Activated T-helper 2 cell treated with anti-CD3 and anti-CD28 coated beads, Interferon-gamma antibody, Interleukin-2, Interleukin-4, amounts not matched to agents 10 μg/mL and 5 μg/mL and 100 μg/mL, durations not matched to agents 14 hours and 24 hours and 36 hours (primary cell): ENCODE measurements at places on chromosomes 4 and X.

DNA sequence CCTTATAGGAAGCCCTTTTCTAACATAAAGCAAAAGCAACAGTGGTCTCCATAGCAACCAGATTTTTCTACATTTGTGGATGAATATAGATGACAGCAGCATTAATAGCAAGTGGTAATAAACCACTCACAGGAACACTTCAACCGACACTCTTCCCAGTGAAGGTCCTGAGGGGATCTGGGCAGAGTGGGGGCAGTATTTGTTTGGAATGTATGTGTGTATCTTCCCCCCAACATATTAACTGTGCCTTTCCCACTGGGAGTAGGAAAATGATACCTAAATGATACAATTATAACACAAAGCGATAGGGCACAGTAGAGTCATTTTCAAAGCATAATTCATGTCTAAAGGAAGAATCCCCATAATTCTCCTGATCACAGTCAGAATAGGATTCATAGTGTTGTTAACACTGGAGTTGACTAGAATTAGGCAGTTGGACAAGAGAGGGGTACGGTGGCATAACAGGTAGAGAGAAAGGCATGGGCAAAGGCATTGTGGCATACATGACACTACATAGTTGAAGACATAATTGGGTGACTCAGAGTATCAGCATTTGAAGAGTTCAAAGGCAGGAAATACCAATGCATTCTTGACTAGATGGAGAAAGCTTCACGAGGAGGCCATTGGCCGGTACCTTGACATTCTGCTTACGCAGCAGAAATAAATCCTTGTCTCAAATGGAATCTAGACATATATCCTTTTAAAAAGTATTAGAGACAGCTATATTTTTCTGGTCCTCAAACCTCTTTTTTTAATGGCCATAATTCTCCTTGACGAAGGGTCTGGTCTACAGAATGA lies 15.2 kb downstream of the CAPN6 start:
- DNase-seq = no peak

DNA sequence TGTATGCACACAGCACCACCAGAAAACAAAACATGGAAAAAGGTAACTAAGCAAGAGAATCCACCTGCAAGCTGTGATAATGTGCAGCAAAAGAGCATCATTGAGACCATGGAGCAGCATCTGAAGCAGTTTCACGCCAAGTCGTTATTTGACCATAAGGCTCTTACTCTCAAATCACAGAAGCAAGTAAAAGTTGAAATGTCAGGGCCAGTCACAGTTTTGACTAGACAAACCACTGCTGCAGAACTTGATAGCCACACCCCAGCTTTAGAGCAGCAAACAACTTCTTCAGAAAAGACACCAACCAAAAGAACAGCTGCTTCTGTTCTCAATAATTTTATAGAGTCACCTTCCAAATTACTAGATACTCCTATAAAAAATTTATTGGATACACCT lies 90.2 kb downstream of the TET2 start:
- DNase-seq = no peak

DNA sequence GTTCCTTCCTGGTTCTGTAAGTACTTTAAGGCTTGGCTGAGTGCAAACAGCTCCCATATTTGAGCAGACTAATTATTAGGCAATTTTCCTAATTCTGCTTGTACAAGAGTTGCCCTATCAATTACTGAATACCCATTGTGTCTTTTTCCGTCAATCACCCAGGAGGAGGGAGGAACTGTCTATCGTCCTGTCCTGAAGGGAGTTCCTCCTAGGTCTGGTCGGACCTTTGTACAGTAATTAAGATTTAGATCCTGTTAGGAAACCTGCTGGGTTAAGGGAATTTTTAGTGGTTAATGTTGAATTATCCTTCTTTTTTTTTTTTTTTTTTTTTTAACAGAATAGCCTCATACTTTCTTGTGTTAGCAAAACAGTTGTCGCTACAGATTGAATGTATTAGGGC lies 130.1 kb downstream of the KDM6A start:
- no peak for DNase-seq

DNA sequence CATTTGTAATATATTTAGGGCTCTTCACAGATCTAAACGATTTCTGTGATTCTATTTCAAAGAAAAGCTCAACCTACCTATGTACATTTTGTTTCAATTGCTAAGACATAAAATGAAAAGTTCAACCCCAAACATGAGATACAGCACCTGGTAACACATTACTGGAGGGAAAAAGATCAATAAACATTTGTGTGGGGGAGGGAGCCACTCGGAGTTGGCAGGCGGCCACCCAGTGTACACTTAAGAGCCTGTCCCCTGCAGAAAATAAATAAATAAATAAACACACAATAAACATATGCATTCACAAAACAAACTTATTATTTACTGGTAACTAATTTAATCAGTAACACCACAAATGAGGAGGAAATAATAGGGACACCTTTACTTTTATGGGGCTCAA lies 19.3 kb downstream of the PRSS48 start:
- no peak for DNase-seq

DNA sequence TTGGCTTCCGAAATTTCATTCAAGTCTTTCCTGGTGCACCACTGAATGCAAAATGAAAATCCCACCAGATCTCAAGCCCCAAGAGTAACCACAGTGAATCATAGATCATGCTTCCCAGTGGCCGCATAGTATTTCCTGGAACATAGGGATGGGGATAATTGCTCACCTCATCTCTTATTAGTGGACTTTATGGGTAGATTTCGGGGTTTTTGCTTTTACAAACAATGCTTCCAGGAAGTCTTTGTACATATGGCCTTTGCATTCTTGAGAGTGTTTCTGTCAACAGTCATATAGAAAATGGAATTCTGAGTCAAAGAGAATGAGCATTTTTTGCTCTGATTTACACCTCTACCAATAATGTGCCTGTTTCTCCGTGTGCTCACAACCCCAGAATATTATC lies 53.4 kb downstream of the PPEF2 start:
- no peak for DNase-seq

GRCh38 chr4:18012807-18013462 lies 8.6 kb downstream of the LCORL start:
- no peak for DNase-seq

DNA sequence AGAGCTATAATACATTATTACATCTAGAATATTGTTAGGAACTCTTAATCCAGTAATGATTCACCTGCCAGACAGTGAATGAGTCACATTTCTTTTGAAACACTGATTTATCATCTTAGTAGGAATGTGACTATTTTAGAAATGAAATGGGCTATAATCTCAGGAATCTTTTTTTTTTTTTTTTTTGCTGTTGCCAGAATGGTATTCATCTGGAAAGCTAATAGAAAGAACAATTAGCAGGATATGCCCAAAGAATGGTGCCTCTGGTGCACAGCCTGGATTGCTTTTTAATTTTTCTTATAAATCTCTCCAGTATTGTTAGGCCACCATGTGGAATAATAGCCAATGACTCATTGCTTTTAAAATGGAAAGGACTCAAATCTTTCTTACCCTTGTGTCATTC lies 181.1 kb upstream of the SMIM31 start:
- no peak for DNase-seq

GRCh38 chr4:176313596-176314336 lies 6.0 kb upstream of the SPCS3 start:
- no peak for DNase-seq

DNA sequence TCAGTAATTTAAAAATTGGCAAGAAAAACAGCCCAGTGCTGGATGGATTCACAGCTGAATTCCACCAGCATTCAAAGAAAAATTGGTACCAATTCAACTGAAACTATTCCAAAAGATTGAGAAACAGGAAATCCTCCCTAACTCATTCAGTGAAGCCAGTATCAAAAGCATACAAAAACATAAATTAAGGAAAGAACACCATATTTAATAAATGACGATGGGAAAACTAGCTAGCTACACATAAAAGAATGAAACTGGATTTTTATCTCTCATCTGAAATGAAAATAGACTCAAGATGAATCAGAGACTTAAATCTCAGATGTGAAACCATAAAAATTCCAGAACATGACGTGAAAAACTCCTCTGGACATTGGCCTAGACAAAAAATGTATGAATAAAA lies 516.8 kb upstream of the SPANXN1 start:
- no peak for DNase-seq

DNA sequence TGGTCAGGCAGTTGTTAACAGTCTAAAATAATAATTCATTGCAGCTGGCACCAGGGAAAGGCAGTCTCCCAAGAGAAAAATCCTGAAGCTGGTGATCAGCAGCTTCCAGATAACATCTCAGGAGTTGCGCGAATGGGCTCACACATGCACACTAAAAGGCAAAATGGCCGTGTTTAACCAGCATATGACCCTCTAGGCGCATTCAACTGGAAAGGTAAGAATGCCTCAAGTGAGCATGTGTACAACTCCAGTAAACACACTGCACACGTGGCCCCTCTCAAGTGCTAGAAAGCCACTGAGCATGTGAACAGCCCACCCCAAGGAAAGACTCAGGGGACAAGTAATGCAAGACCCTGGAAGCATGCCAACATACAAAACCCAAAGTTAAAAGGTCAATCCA lies 33.1 kb downstream of the STPG2 start:
- no peak for DNase-seq

- no peak for DNase-seq
Observed at GRCh38 chrX:78708262-78708661, 39.3 kb upstream of the LPAR4 start.

DNA sequence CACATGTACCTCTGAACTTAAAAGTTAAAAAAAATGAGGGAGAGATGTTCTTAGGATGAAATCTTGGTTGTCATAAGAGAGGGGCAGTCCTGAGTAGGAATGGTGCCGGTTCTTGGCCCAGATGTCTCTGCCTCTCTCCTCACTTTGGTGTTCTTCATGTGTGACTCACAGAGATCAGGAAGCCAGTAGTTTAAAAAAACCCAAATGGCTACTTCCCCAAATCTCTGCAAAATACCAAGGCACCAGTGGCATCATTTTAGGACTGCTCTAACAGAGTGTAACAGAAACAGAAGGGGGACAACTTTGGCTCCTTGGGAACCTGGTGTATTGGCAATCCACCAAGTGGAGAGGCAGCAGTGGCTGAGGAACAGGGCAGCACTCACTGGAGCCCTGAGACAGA lies 116.8 kb downstream of the SCD5 start:
- no peak for DNase-seq

GRCh38 chrX:68424719-68425118 lies 8.6 kb downstream of the OPHN1 start:
- DNase-seq = no peak

GRCh38 chrX:134258202-134258601 lies 21.2 kb downstream of the CCDC160 start:
- DNase-seq = no peak

DNA sequence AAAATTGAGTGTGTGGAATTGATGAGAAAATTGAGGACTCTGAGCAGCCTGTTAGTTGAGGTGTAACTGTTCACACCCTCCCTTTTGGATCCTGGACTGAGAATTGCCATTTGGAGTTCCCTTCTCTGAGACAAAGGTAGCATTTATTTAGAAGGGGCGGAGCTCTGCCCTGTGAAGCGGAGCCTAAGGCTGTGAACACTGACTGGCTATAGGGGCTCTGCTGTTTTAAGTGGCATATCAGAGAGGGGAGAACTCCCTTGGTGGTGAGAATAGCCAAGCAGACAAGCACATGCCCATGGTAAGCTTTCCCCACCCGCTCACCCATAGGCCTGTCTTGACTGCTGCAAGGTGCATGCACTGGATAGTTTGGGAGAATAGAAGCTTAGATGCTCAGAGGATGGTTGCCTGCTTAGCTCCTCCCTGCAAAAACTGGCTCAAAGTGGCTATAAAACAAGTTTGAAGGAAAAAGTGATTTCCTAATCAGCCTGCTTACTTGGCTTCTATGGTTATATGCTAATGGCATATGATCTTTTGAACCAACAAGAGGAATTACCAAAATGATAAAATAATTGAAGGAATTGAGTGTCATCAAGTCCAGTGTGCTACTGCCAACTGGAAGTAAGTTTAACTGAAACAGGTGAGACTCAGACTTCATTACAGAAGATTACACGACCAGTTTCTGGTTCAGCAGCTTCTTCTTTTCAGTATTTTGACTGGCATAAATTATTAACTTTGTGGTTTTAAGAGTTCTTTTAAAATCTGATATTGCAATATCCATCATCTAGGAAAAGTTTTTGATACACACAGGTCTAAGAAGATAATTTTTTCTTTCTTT lies 108.4 kb downstream of the AFF1 start:
- DNase-seq = no peak

DNA sequence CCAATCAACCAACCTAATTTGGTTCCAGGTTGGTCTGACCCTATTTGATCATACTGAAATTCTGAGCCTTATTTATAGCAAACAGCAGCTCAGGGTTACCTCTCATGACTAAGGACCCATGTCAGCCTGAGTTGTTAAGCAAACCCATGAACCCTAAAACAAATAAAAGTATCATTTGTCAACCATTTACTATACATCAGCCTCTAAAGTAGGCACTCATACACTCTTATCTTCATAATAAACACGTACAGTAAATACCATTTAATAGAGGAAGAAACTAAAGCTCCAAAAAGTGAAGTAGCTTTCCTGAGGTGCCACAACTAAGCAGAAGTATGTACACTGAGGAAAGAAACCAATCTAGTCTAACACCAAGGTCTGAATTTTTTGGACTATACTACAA lies 25.2 kb downstream of the MANBA start:
- DNase-seq = no peak

DNA sequence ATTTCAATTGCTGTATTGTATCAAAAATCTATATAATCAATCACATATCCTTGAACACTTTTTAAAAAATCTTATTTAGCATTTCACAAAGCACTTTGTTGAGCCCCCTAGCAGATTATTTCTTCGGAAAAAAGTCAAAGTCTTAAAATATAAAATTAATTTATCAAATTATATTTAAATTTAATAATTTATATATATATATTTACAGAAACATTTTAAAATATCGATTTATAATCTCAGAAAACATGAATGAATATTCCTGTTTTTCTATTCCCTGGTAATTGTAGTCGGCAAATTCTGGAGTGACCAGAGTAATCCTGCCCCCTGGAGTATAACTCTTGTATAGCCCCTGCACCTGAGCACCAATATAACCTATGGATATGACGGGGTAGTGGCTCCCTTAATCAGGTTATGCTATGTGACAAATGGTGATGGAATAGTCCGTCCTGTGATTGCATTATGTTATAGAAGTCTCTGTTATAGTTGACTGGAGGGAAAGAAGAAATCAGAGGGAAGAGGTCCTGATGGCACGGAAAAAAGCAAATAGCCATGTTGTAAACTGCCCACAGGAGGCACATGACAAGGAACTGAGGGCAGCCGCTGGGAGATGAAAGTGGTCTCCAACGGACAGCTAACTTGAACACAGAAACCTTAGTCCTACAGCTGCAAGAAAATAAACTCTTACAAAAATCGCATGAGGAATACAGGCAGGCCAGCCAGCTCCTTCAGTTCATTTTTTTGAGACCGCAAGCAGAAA lies 1092.3 kb downstream of the ARAP2 start:
- DNase-seq = no peak
